ENCODE measurements at places on chromosomes 7 and 10.

GRCh38 chr10:44724415-44725174 lies 186.5 kb upstream of the TMEM72 start:
- DNase-seq: no peak

DNA sequence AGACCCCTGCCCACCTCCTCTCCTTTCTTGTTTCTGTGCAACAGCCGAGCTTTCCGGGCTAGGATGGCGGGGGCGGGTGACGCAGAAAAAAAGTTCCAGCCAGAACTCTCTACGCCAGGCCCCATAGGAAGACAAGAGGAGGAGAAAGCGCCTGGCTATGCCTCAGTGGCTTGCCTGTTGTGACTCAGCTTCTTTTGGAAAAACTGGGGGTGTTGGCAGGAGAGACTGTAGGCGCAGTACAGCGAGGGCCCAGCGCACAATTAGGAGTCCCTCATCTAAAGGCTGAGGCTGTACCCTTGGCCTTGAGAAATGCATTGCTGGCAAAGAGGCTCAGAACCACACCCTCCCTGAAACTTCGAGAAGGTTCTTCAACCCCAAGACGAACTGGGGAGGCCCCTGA lies 28.0 kb upstream of the KPNA7 start:
- DNase-seq: no peak

DNA sequence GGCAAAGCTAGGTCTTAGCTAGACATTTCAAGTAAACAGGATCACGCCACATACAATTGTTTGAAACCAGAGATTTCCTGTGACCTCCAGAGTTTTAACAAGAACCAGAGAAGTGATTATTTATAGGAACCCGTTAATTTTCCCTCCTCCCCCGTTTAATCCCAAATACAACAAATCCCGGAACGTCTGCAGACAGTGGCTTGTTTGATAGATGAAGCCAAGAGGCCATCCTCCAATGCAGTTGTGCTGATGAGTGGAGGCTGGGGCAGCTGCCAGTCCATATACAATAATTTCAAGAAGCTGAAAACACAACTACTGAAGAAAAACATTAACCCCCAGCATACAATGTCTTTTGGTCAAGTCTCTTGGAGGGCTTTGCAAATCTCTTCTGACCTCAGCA lies 971.6 kb upstream of the ZNF722 start:
- DNase-seq: no peak

DNA sequence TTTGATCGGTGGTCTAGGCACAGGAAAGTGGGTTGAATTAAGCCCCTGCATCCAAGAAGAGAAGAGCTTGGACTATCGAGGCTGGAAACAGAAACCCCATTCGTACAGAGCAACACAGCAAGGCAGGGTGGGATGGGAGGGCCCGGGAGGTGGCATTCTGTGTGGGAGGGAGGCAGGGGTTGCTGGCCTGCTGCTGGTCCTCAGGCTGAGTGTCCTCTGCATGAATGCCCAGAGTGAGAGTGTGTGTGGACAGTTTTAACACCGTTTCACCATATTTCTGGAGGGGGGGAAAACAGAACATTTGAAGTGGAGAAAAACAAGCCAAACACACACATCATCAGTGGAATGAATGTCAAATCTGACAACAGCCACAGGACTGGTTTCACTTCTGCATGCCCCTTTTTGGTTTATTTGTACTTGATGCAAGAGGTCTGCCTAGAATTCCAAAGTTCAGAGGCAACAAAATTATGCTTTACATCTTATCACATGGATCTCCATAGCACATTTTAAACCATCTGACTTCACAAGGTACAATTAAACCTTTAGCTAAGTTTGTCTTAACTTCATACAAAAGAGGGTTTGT lies 11.1 kb upstream of the ENO4 start:
- no peak for DNase-seq

DNA sequence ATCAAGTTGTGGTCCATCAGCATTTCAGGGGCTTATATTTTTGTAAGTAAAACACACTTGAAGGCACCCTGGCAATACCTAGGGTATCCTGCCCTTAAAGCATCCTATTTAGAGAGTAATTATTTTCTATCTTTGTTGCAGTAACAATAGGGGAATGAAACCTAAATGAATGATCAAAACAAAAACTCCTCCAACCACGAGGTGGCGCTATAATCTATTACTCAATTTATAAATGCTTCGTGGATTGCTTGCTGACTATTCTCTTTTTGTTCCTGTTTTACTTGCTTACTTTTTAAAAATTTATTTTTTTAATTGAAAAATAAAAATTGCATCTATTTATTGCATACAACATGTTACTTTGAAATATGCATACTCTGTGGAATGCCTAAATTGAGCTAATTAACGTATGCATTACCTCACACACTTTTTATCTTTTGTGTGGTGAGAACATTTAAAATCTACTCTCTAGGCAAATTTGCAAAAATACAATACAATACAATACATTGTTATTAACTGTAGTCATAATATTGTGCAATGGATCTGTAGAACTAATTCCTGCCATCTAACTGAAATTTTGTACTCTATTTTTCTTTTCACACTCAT lies 147.7 kb upstream of the BMPER start:
- DNase-seq: no peak

DNA sequence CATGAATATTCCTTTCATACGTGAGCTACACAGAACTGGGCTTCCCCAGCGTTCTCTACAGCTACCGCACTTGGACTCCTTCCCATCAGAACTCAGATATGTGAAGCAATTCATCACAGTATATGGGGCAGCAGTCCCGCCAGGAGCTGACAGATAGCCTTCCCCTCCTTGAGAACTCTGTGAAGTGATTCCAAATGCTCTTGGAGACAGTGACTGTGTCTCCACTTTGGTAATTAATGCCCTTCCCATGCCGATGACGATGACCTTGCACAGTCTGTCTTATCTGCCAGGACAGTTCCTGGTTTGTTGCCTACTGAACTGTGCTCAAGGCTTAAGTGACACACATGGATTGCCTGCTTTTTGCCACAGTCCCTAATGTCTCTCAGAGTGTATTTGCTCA lies 75.0 kb upstream of the AFAP1L2 start:
- no peak for DNase-seq

DNA sequence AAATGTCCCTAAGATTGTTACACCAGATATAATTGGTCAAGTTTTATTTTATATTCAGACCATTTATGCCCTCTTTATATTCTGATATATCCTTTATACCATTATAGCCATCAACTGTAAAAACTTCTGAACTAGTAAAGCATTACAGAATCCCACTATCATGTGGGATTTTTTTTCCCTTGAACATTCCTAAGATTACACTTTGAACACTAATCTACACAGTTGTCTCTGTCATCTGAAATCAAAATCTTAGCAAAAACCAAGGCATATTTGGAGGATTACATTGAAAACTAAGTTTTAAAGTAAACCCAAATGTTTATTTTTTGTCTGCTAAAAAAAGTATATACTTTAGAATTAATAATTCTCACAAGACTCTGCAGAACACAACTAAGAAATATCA lies 116.2 kb upstream of the GPR22 start:
- DNase-seq: no peak

DNA sequence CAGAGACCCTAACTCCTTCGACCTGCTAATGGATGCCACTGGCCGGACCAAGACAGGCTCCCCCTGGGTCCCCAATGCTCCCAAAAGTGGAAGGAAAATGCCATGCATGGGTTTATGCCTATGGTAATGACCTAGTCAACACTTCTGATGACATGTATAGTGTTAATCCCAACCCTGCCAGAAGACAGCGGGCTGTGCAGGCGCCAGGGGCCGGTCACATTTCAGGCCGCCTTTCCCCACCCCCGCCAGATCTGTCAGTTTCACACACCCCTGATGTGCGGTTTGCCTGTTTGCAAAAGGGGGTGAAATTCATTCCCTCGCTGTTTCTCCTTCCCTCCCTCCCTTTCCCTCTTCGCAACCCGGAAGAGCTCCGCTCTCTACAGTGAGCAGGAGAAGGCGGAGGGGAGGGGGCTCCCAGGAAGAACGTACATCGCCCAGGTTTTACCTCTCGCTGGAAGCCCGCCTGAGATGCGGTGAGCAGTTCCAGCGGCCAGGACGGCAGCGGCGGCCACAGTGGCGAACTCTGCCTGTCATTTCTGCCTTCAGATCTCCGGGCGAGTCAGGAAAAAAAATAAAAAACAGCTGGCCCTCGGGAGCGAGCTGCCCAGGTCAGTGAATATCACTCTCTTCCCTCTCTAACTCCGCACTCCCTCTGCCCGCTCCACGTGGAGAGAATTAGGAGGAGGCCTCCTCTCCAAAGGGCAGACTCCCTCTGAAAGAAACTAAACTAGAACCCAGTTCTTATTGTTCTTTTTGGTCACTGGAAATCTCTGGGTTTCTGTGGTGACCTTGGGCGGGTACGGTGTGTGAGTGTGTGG lies 9.4 kb upstream of the GATA3 start:
- DNase-seq: no peak

GRCh38 chr10:48332871-48333216 lies 26.4 kb downstream of the MAPK8 start:
- no peak for DNase-seq

DNA sequence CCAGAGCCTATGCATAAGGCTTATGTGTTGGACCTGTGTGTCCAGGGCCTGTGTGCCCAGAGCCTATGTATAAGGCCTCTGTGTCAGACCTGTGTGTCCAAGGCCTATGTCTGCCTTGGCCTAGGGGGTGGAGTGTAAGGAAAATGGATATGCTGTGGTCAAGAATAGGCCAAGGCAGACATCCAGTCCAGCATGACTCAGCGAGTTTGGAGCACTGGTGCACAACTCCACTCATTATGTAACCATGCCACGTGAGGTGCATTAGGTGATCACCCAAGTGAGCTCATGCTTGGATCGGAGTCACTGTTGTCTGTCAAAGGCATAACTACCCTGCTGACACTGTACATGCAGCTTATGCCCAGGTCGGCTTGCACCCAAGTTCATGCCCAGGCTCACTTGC lies 238.9 kb downstream of the CACNA2D1 start:
- DNase-seq: peak; percentile 17

- DNase-seq: no peak
These were observed 10.3 kb downstream of the WNT16 start for GRCh38 chr7:121339082-121339481.

- no peak for DNase-seq
These were observed 137.6 kb downstream of the ZNF467 start for GRCh38 chr7:149635561-149636329.

- DNase-seq: no peak
These were observed 12.2 kb downstream of the ADAM8 start for GRCh38 chr10:133264461-133264860.

DNA sequence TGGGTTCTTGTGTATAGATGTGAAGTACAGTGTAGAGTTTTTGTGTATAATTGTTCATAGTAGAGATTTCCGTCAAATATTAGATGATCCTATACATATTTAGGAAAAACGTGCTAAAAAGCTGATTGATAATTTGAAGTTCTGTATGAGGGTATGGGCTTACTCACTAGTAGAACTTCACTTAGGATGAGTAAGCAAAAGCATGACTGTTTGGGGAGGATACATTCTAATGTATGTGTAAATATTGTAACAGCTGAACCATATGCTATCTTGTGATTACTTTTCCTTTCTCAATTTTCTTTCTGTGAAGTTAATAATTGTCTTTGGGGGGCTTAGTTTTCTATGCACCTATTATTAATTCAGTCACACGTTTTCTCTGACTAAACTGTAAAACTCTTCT lies 53.2 kb upstream of the PDK4 start:
- DNase-seq: no peak

DNA sequence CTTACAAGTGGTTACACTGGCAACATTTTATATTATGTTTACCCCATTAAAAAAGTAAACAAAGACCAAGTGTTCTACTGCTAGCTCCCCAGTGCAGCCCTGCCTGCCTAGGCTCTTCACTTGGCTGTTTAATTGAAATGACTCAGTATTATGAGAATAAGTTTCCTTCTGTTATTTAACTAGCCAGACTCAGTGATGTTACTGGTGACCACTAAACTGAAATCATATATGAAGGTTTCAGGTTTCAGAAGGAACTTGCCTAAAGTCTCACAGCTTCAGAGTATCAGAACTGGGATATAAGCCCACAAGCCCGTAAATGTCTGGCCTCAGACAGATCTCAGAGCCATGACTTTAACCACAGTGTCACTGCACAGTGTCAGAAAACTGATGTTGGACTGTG lies 66.8 kb upstream of the EXOC4 start:
- DNase-seq: no peak

DNA sequence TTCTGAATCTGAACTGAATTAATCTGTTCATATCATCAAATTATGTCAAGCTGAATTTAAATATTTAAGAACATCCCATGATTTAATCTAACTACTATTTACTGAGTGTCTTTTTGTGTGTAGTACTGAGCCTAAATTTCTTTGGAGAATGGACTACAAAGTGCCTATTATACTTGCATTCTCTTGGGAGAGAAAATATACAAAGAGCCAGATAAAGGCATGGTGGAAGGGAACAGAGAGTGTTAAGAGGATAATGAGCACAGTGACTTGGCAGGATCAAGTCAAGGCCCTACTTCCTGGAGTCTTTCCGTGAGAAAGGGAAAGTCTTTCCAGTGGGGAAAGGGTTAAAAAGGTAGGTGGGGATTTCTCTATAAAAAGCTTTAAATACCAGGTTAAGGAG lies 15.0 kb downstream of the TNKS2 start:
- DNase-seq: no peak

GRCh38 chr7:130669085-130669700 lies 645 bp upstream of the COPG2 start:
- DNase-seq: no peak

DNA sequence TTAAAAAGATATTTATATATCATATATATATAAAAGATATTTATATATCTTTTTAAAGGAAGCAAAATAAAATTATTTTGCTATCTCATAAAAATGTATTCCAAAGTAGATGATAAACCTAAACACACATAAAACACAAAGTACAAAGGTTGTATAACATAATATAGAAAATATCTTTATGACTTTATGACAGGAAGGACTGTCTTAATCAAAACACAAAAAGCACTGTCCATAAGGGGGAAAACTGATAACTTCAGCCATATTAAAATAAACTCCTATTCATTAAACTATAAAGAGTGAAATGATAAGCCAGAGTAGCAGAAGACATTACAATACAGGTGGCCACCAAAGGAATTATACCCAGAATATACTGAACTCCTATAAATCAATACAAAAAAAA lies 34.8 kb downstream of the KDM7A start:
- DNase-seq: no peak

DNA sequence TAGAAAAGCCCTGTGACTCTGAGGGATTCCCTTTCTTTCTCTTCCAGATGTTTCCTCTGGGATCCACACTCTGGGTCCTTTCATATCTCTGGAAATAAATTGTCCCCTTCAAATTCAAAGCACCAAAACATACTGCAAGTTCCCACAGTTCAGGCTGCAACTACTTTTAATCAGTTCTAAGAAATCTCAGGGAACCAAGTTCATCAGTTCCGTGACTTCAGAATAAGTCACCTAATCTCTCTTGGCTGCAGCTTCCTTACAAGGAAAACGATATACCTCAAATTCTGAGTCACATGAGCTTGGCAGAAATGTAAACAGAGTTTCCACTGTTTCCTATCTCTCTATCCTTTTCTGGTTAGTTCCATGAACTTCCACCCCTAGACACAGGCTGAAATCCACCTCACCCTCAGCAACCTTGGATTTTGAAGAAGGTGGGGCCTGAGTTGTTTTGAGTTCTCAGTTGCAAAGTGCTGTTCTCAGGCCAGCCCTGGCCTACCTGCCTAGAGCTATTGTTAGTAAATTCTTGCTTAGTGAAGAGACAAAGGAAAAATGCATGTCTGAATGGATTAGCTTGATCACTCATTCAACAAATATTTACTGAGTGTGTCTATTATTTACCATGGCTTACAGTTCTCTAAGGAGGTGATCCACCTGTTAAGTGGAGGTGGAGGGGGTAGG lies 59.3 kb upstream of the IL6 start:
- DNase-seq: peak; percentile 72

GRCh38 chr10:80272793-80273522 lies 16.5 kb downstream of the MAT1A start:
- DNase-seq: no peak
